ENCODE measurements at places on chromosomes 11 and 22. TPM values are rescaled to one million over a fixed set of nuclear protein-coding genes. Genes with fewer than 3 reads are reported as not detected.
A peak's percentile ranks its signal among the peaks of the same experiment; 100 is the strongest.

DNA sequence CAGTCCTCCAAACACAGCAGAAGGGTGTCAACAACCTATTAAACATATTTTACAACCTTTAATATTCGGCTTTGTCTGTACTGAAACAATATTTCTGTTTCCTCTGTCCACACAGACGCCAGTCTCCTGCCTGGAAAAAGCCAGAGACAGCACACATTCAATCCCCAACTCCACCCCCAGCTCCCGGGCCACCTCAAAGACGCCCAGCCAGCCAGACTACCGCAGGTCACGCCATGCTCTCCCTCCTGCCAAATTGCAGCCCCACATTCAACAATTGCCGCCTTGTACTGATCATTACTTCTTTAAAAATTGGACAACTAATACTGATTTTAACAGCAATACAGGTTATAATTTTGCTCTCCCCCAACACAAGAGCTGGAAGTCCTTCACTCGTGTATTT, 1.2 kb downstream of the SERGEF start:
- peak overlapping the region; percentile 81 for H3K4me3 ChIP-seq
- no peak overlapping the region for H3K27ac ChIP-seq
- H3K27me3 ChIP-seq, result no peaks in the 10 kb centered on the region
- no peaks in the 10 kb centered on the region for H3K36me3 ChIP-seq

- peaks cover 28% of the 10 kb centered on the region for H3K4me1 ChIP-seq
- no peaks in the 10 kb centered on the region for H3K27me3 ChIP-seq
- no peaks in the 10 kb centered on the region for H3K36me3 ChIP-seq
- peak overlapping the region; percentile 44 for H3K27ac ChIP-seq
- no peak overlapping the region for H3K4me3 ChIP-seq
Observed at GRCh38 chr11:27011560-27012233, 17.8 kb downstream of the FIBIN start.

GRCh38 chr11:32103941-32104340, 13.1 kb downstream of the RCN1 start:
- DNase-seq, result no peak
- peak overlapping the region; percentile 10 for H3K27ac ChIP-seq
- H3K4me3 ChIP-seq, result no peak overlapping the region
- no peaks in the 10 kb centered on the region for H3K4me1 ChIP-seq

Gene OSBP
- 40.0 TPM for total RNA-seq

DNA sequence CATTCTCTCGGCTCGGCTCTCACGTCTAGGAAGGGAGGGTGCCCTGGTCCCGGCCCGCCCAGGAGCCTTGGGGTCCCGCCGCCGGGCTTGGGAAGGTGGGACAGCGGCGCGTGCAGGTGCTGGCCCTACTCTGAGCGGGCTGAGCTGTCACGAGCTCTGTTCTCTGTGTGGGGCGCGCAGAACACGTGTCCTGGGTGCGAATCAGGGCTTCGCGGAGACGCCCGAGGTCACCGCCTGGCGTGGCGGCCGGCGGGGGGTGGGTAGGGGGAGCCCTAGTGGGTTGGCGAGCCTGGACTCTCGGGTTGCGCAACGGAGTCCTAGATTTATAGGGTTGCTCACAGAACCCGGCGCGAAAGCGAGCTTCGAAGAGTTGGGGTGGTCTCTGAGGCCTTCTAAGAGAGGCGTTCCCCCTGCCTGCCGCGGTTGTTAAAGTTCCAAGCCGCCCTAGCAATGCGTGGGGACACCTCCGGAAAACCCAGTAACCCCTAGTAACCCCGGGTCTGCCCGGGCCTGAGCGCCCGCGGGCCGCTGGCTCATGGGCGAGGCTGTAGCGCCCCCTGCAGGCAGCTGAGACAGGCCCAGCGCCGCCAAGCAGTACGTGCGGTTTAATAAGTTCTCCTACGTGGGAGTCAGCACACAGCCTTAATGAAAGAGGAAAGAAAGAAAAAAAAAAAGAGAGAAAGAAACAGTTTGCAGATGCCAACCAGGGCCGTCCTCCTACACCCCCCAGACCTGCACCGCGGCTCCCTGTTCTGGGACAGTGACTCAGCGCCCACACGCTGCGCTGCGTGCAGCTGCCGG, 2.7 kb downstream of the ADM start:
- peak overlapping the region; percentile 95 for H3K27ac ChIP-seq
- H3K27me3 ChIP-seq, result no peaks in the 10 kb centered on the region
- H3K4me3 ChIP-seq, result peak overlapping the region; percentile 78
- peak; percentile 94 for DNase-seq

- H3K4me3 ChIP-seq, result no peak overlapping the region
- no peak for DNase-seq
- no peaks in the 10 kb centered on the region for H3K36me3 ChIP-seq
- H3K4me1 ChIP-seq, result no peaks in the 10 kb centered on the region
Observed at GRCh38 chr11:12989428-12990161, 19.5 kb upstream of the RASSF10 start.

DNA sequence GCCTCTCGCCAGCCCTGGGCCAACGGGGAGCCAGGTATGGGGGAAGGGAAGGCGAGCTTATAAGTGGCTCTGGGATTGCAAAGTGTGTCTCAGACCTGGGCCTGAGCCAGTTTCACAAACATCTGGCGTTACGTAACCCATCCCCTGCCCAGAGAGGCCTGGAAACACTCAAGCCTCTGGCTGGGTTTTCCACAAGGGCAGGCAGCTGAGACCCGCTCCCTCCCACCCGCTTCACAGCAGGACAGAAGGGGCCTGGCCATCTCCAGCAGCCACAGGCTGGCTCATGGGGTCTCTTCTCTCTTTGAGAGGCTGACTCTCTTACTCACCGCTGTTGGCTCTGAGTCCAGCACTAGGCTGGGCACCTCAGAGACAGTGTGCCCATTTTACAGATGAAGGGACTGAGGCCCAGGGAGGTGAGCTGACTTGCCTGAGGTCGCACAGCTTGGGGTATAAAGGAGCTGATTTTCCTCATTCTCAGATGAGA, 44.5 kb downstream of the TRIOBP start:
- H3K27me3 ChIP-seq, result no peaks in the 10 kb centered on the region
- H3K27ac ChIP-seq, result peak overlapping the region; percentile 96
- H3K36me3 ChIP-seq, result no peaks in the 10 kb centered on the region
- peak; percentile 98 for DNase-seq
- H3K4me3 ChIP-seq, result no peak overlapping the region

DNA sequence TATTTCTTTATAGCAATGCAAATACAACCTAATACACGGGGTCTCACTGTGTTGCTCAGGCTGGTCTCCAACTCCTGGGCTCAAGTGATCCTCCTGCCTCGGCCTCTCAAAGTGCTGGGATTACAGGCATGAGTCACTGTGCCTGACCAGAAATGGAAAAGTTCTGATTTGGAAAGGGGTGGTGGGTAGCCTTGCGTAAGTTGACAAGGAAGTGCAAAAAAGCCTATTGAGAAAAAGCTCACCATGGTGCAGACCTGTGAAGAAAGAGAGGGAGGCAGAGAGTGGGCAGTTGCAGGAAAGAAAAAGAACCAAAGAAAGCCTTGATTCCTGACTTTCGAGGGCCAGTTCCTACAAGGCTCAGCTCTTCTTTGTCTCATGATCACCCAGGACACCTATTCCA, 27.1 kb downstream of the AGBL2 start:
- no peak for DNase-seq
- H3K27ac ChIP-seq, result no peak overlapping the region
- H3K27me3 ChIP-seq, result no peaks in the 10 kb centered on the region
- no peaks in the 10 kb centered on the region for H3K4me1 ChIP-seq
- no peak overlapping the region for H3K4me3 ChIP-seq

- H3K4me3 ChIP-seq, result no peak overlapping the region
- H3K36me3 ChIP-seq, result peaks cover 69% of the 10 kb centered on the region
- no peaks in the 10 kb centered on the region for H3K27me3 ChIP-seq
- no peaks in the 10 kb centered on the region for H3K4me1 ChIP-seq
- no peak overlapping the region for H3K27ac ChIP-seq
Observed at GRCh38 chr11:20397281-20397680, 9.8 kb downstream of the PRMT3 start.

- H3K4me3 ChIP-seq, result no peak overlapping the region
- no peaks in the 10 kb centered on the region for H3K36me3 ChIP-seq
- DNase-seq, result no peak
- H3K27me3 ChIP-seq, result no peaks in the 10 kb centered on the region
- no peaks in the 10 kb centered on the region for H3K4me1 ChIP-seq
Observed at GRCh38 chr11:109978895-109979294, 114.3 kb upstream of the ZC3H12C start.

Gene MADD
- 27.8 TPM for total RNA-seq

Gene ADSL
- total RNA-seq, result 78.5 TPM

DNA sequence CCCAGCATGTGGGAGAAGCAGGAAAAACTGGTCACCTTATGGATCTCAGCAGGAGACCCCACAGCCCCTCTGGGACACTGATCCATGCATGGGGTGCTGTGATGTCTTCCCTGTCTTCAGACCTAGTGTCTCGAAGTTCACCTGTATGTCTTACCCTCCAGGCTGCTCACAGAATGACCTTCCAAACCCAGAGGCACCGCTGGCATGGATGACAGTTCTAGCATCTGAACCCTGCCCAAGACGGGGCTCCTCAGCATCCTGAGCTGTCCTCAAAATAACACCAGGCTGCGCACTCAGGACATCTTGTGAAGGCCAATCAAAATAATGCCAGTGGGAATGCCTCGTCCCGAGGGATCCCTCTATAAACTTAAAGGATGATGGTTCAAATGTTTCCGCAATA, 824.9 kb downstream of the TBC1D22A start:
- DNase-seq, result no peak
- no peak overlapping the region for H3K27ac ChIP-seq
- no peaks in the 10 kb centered on the region for H3K36me3 ChIP-seq
- no peaks in the 10 kb centered on the region for H3K4me1 ChIP-seq
- no peak overlapping the region for H3K4me3 ChIP-seq

Gene ZBTB16
- total RNA-seq, result 319 TPM

DNA sequence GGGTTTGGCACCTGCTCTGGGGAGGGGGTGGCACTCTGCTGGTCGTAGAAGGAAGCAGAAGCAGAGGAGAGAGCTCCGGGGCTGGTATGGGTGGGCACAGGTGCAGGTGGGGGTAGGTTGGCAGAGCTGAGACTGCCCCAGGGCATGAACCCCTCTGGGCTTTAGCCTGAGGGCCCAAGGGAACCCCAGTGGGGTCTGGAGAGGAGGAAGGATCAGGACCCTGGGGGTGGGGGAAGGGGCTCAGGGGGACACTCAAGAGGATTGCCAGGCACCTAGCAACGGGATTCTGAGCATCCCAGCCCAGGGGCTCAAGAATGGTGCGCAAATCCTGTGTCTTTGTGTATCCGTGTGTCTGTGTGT, 6.3 kb downstream of the ALDH3B2 start:
- no peaks in the 10 kb centered on the region for H3K36me3 ChIP-seq
- no peak overlapping the region for H3K27ac ChIP-seq
- DNase-seq, result no peak
- H3K27me3 ChIP-seq, result no peaks in the 10 kb centered on the region
- no peaks in the 10 kb centered on the region for H3K4me1 ChIP-seq
- H3K4me3 ChIP-seq, result no peak overlapping the region
